ENCODE measurements at places on chromosomes 16 and 17. TPM values are rescaled to one million over a fixed set of nuclear protein-coding genes. Genes with fewer than 3 reads are reported as not detected.

The MRPL28 gene
- 39.0 TPM for total RNA-seq

The WSCD1 gene
- total RNA-seq = 7.7 TPM

The CLEC18B gene
- total RNA-seq = not detected

The OR3A2 gene
- not detected for total RNA-seq

The MT1A gene
- 4.9 TPM for total RNA-seq

The TBC1D3 gene
- not detected for total RNA-seq

The SYCE1L gene
- 6.2 TPM for total RNA-seq

The SCNN1G gene
- 14.8 TPM for total RNA-seq

The GAS7 gene
- total RNA-seq = 50.6 TPM

The CDH1 gene
- total RNA-seq = 128 TPM

The SLC13A2 gene
- total RNA-seq = 0.87 TPM

GRCh38 chr17:2247005-2247404 lies 56.6 kb downstream of the SMG6 start:
- no peaks in the 10 kb centered on the region for H3K27me3 ChIP-seq
- H3K27ac ChIP-seq = no peak overlapping the region
- H3K4me1 ChIP-seq = peaks cover 3% of the 10 kb centered on the region
- peaks cover 30% of the 10 kb centered on the region for H3K36me3 ChIP-seq
- DNase-seq = no peak

DNA sequence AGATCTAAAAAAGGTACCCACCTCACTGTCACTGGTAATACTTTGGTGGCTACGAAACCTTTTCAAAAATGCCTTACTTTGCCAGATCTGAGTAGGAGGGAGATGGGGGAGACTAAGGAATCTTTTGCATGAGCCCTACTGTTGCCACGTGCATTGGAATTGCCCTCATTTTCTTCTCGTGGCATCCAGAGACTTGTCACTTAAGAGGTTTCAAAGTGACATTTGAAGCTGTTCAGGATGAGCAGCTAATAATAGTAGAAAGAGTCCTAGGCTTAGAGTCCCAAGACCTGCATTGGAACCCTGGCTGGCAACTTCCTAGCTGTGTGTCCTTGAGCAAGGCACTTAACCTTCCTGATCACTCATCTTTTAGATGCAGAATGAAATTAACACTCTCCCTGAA lies 43.5 kb downstream of the GPRC5B start:
- DNase-seq = no peak
- no peak overlapping the region for H3K27ac ChIP-seq
- no peaks in the 10 kb centered on the region for H3K27me3 ChIP-seq
- peaks cover 7% of the 10 kb centered on the region for H3K4me1 ChIP-seq
- no peaks in the 10 kb centered on the region for H3K36me3 ChIP-seq

DNA sequence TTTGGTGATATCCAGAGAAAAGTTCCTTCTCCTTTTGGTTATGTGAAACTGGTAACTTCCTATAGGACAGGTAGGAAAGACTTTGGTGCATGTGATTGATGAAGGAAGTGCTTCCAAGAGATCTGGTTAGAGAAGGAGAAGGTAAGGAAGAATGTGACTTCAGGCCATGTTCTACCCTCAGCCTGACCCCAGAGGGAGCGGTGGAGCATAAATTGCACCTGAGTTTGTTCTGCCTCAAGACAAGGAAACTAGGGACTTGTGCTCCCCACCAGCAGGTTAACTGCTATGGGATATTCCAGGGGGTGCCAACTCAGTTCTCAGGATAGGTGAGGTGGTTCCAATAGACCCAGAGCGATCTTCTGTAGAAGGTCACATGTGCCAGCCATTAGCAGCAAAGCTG lies 299.3 kb upstream of the XYLT1 start:
- no peaks in the 10 kb centered on the region for H3K4me1 ChIP-seq
- H3K27me3 ChIP-seq = no peaks in the 10 kb centered on the region
- no peaks in the 10 kb centered on the region for H3K36me3 ChIP-seq
- no peak for DNase-seq
- no peak overlapping the region for H3K27ac ChIP-seq
- H3K4me3 ChIP-seq = no peak overlapping the region

- no peaks in the 10 kb centered on the region for H3K27me3 ChIP-seq
- no peaks in the 10 kb centered on the region for H3K36me3 ChIP-seq
- H3K27ac ChIP-seq = no peak overlapping the region
- no peaks in the 10 kb centered on the region for H3K4me1 ChIP-seq
- no peak overlapping the region for H3K4me3 ChIP-seq
- no peak for DNase-seq
Measured at GRCh38 chr16:11196286-11196828, 59.6 kb downstream of the SOCS1 start.

- H3K36me3 ChIP-seq = no peaks in the 10 kb centered on the region
- H3K27me3 ChIP-seq = peaks cover 7% of the 10 kb centered on the region
- H3K4me3 ChIP-seq = no peak overlapping the region
- H3K4me1 ChIP-seq = no peaks in the 10 kb centered on the region
- no peak overlapping the region for H3K27ac ChIP-seq
Measured at GRCh38 chr16:50480206-50480605, 68.0 kb upstream of the NKD1 start.

DNA sequence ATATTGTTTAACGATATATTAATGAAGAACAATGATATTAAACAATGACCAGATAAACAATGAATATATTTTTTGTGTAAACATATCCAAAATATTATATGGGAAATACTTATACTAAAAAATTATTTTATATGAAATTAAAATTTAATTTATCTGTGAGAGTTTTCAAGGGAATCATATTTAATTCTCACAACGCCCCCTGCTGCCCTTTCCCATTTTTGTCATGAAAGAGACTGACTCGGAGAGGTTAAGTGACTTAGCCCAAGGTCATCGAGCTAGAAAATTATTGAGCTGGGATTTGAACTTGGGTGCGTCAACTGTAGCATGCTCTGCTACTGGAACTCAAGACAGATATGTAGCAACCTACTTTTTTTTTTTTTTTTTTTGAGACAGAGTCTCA lies 7.2 kb upstream of the MYCBPAP start:
- H3K4me3 ChIP-seq = no peak overlapping the region
- H3K27ac ChIP-seq = no peak overlapping the region
- no peaks in the 10 kb centered on the region for H3K4me1 ChIP-seq

DNA sequence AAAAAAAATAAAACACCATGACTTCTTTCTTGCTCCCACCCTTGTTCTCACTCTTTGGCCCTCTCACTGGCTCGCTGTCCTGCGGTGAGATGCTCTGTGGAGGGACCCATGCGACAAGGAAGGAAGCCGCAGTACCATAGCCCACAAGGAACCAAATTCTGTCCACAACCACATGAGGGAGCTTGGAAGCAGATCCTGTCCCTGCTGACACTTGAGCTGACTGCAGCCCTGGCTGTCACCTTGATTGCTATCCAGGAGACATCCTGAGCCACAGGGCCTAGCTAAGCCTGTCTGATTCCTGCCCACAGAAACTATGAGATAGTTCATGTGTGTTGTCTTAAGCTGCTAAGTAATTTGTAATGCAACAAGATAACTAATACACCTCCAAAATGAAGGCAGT lies 4.8 kb upstream of the MT2A start:
- H3K27ac ChIP-seq = no peak overlapping the region
- peaks cover 20% of the 10 kb centered on the region for H3K4me1 ChIP-seq
- H3K36me3 ChIP-seq = no peaks in the 10 kb centered on the region
- H3K4me3 ChIP-seq = no peak overlapping the region

GRCh38 chr17:72124438-72124775 lies 3.6 kb downstream of the SOX9 start:
- H3K27ac ChIP-seq = no peak overlapping the region
- H3K36me3 ChIP-seq = no peaks in the 10 kb centered on the region
- H3K4me1 ChIP-seq = peaks cover 7% of the 10 kb centered on the region

DNA sequence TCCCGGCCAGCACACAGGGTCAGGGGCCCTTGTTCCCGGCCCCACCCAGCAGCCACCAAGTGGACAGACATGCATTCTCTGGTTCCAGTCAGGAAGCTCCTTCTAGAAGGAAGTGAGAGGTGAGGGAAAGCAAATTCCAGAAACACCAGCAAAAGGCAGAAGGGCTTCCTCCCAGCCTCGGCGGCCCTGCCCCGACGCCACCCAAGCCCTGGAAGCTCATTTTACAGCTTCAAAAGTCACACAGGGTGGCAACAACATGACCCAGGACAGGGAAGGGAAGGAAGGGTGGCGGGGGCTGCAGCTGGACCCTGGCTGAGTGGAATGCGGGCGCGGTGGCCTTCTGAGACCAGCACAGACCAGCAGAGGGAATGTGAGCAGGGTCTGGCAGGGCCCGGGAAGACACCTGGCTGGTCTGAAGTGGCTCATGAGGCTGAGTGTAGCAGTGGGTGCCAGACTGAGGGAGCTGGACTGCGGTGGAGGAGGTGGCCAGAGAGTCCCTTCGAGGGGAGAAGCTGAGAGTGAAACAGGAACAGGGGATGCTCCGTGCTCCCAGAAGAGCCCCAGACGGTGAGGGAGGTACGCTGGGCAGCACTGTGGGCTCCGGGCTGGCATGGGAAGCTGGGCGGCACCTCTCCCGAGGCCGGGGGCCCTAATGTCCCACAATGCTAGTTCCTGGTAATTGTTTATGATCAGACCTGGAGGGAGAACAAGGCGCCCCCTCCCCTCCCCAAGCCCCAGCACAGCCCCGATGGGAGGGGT lies 1.9 kb upstream of the UNC13D start:
- no peak for DNase-seq
- peak overlapping the region; percentile 5 for H3K4me3 ChIP-seq
- no peaks in the 10 kb centered on the region for H3K27me3 ChIP-seq
- peaks cover 58% of the 10 kb centered on the region for H3K36me3 ChIP-seq

- DNase-seq = peak; percentile 94
- H3K27me3 ChIP-seq = no peaks in the 10 kb centered on the region
Measured at GRCh38 chr17:75524970-75525805, at the start of gene LLGL2. LLGL2 (plus strand) TSS chr17:75525697; CDS start chr17:75543427, 17,730 bp downstream.

GRCh38 chr16:70653406-70653805 lies 7.0 kb downstream of the IL34 start:
- no peak overlapping the region for H3K27ac ChIP-seq
- H3K4me3 ChIP-seq = no peak overlapping the region
- peaks cover 7% of the 10 kb centered on the region for H3K4me1 ChIP-seq
- H3K36me3 ChIP-seq = no peaks in the 10 kb centered on the region
- peak; percentile 3 for DNase-seq
- no peaks in the 10 kb centered on the region for H3K27me3 ChIP-seq

GRCh38 chr16:67806428-67807147 lies at the start of the genes RANBP10 and TSNAXIP1:
RANBP10 (minus strand) TSS chr16:67806560; CDS start chr16:67806536, 24 bp downstream.
TSNAXIP1 (plus strand) TSS chr16:67806889; CDS start chr16:67807150, 261 bp downstream.
- H3K4me3 ChIP-seq = peak within 1 kb of the TSS; percentile 80
- peak; percentile 98 for DNase-seq
- H3K4me1 ChIP-seq = peaks cover 20% of the 10 kb centered on the region
- H3K36me3 ChIP-seq = peaks cover 7% of the 10 kb centered on the region
- peak within 1 kb of the TSS; percentile 80 for H3K27ac ChIP-seq

GRCh38 chr16:10564591-10564990 lies 15.8 kb downstream of the EMP2 start:
- peak overlapping the region; percentile 53 for H3K27ac ChIP-seq
- H3K27me3 ChIP-seq = no peaks in the 10 kb centered on the region
- H3K36me3 ChIP-seq = no peaks in the 10 kb centered on the region
- H3K4me3 ChIP-seq = no peak overlapping the region
- no peak for DNase-seq
- peaks cover 41% of the 10 kb centered on the region for H3K4me1 ChIP-seq

DNA sequence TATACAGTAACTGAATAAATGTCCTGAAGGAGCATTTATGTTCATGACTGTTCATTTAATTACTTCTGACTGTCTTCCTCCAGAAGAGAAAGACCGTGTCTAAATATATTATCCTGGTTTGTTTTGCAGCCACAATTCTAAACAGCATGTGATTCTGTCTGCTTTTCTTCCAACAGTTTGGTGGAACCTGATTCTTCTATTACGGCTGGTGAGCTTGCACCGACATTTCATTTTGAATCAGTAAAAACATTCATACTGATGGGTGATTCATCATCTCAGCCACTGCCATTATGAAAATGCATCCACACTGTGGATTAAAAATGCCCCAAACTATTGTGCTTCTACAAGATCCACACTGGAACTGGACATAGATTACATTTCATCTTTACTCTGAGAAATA lies 16.9 kb downstream of the KNOP1 start:
- H3K27me3 ChIP-seq = no peaks in the 10 kb centered on the region
- no peak overlapping the region for H3K27ac ChIP-seq
- H3K36me3 ChIP-seq = peaks cover 29% of the 10 kb centered on the region
- H3K4me1 ChIP-seq = peaks cover 58% of the 10 kb centered on the region
- H3K4me3 ChIP-seq = no peak overlapping the region
- no peak for DNase-seq

- peaks cover 5% of the 10 kb centered on the region for H3K36me3 ChIP-seq
- DNase-seq = no peak
- H3K27ac ChIP-seq = no peak overlapping the region
- H3K4me3 ChIP-seq = no peak overlapping the region
Measured at GRCh38 chr17:10648956-10649355, 8.2 kb downstream of the MYH3 start.

DNA sequence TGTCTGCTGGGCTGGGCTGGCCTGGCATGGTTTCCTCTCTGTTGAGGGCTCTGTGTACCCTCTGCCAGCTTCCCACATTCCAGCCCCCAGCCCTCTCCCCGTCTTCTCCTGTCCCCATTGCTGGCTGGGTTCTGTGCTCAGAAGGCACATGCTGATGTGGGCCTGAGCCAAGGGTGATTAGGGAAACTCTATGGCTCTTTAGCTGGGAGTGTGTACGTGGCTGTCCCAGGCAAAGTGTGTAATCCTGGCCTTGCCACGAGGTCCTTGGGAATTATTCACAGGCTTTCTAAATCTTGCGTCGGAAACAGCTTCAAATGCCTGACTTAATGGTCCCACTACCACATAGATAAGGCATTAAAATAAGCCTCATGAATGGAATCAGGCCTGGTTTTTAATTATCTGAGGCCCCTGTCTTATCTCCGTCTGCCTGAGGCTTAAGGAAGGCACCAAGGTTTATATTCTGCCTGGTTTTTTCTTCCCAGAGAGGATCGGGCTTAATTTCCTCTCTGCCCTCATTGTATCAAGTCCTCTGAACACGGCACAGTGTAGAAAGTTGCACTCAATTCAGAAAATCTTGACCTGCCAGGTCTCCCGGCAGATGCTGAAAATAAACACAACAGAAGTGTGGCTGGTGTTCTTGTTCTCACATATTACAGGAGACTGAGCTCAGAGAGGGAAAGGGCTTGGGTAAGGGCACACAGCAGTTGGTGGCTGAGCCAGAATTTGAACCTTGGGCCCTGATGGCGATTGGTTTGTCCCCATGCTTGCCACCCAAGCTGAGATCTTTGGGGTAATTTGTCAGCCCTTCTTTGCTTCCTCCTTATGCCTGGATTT lies 52.9 kb upstream of the LGALS9 start:
- H3K36me3 ChIP-seq = peaks cover 2% of the 10 kb centered on the region

DNA sequence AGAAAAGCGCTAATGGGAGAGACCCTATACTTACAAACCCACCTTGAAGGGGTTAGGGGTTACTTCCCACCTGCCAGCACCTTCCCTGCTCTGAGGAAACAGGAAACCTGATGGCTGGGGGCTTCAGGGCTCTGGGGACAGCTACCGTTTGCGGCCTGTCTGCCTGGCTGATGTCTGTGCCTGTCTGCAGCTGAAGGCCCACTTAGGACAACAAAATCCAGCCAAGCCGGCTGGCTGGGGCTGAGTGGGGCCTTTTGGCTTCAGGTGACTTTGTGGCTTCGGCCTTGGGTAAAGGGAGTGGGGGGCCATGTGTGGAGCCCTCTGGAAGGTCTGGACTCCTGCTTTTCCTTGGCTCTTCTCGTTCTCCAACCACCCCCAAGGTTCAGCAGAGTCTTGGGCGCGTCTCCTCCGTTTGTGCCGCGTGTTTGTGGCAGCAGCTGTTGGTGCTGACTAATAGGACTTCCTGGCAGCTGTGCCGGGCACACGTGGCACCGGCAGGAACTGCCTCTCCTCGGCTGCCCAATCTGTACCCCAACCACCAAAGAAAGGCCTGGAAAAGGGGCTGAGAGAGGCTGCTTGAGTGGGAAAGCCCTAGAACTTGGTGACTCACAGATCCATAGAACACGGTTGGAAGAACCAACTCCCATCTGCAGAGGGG lies 186.7 kb downstream of the MSI2 start:
- peaks cover 11% of the 10 kb centered on the region for H3K4me1 ChIP-seq
- H3K4me3 ChIP-seq = no peak overlapping the region
- no peak for DNase-seq
- no peaks in the 10 kb centered on the region for H3K36me3 ChIP-seq
- no peak overlapping the region for H3K27ac ChIP-seq

All from upper lobe of right lung (tissue), 1 donor.